Activated T-cell treated with anti-CD3 and anti-CD28 coated beads, Interleukin-2, amount 50 U/mL, for 72 hours (primary cell): ENCODE measurements at places on chromosomes 3 and 15. TPM values are rescaled to one million over a fixed set of nuclear protein-coding genes. Genes with fewer than 3 reads are reported as not detected.

RPP14 gene
- 17.2 TPM for total RNA-seq

DNA sequence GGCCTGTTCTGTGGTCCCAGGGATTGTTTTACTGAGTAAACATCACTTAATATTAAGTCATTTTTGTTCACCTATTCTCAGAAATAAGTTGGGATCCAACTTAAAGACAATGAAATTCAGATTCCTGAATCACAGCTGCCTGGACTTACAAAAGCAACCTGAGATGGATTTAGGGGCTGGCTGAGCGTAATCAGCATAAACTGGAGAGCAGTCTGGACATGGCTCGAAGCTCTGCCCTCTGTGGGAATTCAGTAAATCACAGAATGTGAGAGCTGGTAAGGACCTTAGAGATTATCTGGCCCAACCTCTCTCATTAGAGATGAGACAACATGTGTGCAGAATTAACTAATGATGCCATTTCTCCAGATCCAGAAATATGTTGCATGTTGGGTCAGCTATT lies 23.7 kb downstream of the CCDC80 start:
- H3K36me3 ChIP-seq = no peaks in the 10 kb centered on the region
- peaks cover 6% of the 10 kb centered on the region for H3K27me3 ChIP-seq
- H3K4me3 ChIP-seq = no peak overlapping the region

DNA sequence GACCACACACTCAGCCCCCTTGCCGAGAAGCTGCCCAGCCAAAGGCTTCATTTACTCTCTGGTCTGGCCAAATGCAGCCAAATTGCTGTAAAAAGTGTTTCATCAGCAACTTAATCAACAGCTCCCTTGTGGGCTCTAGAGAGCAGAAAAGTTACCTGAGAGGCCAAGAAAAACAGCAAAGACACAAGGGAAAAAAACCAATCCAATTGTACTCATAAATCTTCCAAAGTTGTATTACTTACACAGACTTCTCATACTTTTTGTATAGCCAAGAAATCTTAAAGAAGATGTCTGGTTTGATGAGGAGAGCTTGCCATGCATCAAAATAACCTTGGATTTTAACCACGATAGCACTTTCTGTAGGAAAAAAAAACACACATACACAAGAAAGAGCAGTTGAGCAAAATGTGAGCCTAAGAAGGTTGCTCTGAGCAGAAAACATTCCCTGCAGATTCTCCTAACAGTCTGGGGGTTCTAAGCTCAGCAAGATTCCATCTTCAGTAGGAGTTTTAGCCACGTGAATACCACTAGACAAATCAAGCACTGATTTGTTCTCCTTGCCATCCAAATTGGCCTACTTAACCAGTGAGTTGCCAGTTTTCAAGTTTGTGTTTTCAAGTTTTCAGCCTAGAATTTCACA lies 120.0 kb downstream of the CYP19A1 start:
- no peaks in the 10 kb centered on the region for H3K4me1 ChIP-seq
- H3K27ac ChIP-seq = no peak overlapping the region
- H3K4me3 ChIP-seq = no peak overlapping the region
- no peak for DNase-seq

- H3K27ac ChIP-seq = no peak overlapping the region
- H3K36me3 ChIP-seq = no peaks in the 10 kb centered on the region
- no peaks in the 10 kb centered on the region for H3K4me1 ChIP-seq
- no peak overlapping the region for H3K4me3 ChIP-seq
- DNase-seq = no peak
- H3K27me3 ChIP-seq = no peaks in the 10 kb centered on the region
Measured at GRCh38 chr3:14768881-14769280, 49.9 kb upstream of the FGD5 start.

- no peak overlapping the region for H3K4me3 ChIP-seq
- no peaks in the 10 kb centered on the region for H3K36me3 ChIP-seq
- no peak overlapping the region for H3K27ac ChIP-seq
- no peaks in the 10 kb centered on the region for H3K4me1 ChIP-seq
Measured at GRCh38 chr3:77460326-77460725, 420.4 kb downstream of the ROBO2 start.

DNA sequence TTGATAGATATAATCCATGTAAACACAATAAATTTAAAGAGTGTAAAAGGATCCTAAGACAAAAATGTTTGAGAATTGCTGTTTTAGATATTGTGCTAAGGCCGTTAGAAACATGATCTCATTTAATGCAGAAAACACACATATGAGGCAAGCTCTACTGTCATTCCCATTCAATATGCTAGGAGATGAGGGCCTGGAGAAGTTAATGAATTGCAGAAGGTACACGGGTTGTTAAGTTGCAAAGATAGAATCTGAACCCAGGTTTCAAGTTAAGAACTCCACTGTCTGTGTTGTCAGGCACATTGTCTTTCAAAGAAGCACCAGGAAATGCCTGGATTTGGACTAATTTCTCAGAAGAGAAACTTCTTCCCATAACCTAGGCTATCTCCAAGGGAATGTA lies 65.1 kb upstream of the SAMMSON start:
- no peak for DNase-seq
- no peaks in the 10 kb centered on the region for H3K36me3 ChIP-seq
- H3K27ac ChIP-seq = no peak overlapping the region
- H3K4me1 ChIP-seq = no peaks in the 10 kb centered on the region

DNA sequence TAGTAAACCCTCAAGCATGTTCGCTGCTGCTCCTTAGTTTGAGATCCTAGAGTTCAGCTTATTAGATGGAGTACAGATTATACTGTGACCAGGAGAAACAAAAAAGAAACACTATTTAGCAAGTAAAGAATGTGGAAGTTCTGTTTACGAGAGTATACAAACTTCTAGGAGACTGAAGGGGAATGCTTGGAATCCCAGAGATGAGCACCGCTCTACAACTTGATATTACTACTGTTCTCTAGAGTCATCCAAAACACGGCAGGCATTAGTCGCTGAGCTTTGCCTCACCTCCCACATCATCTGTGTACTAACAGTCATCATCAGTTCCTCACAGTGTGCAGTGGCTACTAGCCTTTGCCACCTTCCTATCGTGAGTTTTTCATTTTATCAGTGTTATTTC lies 121.4 kb upstream of the CHRM5 start:
- no peak overlapping the region for H3K4me3 ChIP-seq
- H3K27me3 ChIP-seq = no peaks in the 10 kb centered on the region
- H3K36me3 ChIP-seq = no peaks in the 10 kb centered on the region

GRCh38 chr3:62961874-62962556 lies 86.8 kb upstream of the CADPS start:
- H3K36me3 ChIP-seq = no peaks in the 10 kb centered on the region
- H3K27me3 ChIP-seq = no peaks in the 10 kb centered on the region
- H3K4me1 ChIP-seq = no peaks in the 10 kb centered on the region
- H3K27ac ChIP-seq = no peak overlapping the region

- H3K36me3 ChIP-seq = peaks cover 1% of the 10 kb centered on the region
- no peak overlapping the region for H3K4me3 ChIP-seq
- H3K4me1 ChIP-seq = no peaks in the 10 kb centered on the region
- no peak for DNase-seq
- H3K27me3 ChIP-seq = no peaks in the 10 kb centered on the region
Measured at GRCh38 chr3:7567160-7567559, 706.2 kb downstream of the GRM7 start.
